GM23248 (cell line): ENCODE measurements at places on chromosomes 3 and 15. TPM values are rescaled to one million over a fixed set of nuclear protein-coding genes. Genes with fewer than 3 reads are reported as not detected.
A peak's percentile ranks its signal among the peaks of the same experiment; 100 is the strongest.

GRCh38 chr3:191997579-191998268, 536.8 kb downstream of the PYDC2 start:
- no peaks in the 10 kb centered on the region for H3K27me3 ChIP-seq
- no peak overlapping the region for H3K27ac ChIP-seq
- no peaks in the 10 kb centered on the region for H3K4me1 ChIP-seq
- no peak overlapping the region for H3K4me3 ChIP-seq
- DNase-seq = no peak

DNA sequence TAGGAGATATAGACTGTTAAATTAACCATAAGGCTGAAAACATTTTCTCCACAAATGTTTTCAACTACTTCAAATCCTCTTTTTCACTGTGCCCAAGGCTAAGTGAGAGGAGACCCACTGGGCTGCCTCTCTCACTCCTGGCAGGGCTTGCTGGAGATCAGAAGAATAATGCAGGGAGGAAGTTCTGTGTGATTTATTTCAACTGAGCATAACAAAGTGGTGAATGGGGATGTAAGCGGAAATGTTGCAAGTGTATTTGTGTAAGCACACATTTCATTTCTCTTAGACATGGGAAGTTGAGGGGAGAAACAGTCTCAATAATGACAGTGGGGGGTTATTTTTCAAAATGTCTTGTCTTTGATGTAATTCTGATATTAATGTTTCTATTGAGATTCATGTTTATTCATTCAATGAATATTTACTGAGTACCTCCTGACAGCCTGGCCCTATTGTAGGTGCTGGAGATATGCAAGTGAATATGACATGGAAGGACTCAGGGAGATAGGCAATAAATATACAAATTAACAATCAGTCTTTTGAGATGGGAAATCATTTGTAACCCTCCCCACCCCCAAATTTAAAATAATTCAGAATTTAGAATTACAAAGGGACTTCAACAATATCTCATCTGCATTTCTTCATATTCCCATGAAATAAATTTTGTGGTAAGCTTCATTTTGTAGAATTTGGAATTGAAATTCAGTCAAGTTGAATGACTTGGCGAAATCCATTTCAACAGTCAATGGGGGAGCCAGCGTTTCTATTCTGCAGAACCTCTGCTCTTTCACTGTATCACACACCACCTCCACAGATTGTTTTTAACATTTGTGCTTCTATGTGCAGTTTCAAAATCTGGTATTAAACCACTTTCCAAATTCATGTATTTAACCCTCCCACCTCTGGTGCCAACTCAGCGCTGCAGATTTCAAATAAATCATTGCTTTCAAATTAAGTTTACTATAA, 247.2 kb downstream of the SLC9A9 start:
- no peaks in the 10 kb centered on the region for H3K4me1 ChIP-seq
- no peak for DNase-seq
- no peaks in the 10 kb centered on the region for H3K27me3 ChIP-seq
- no peaks in the 10 kb centered on the region for H3K36me3 ChIP-seq
- no peak overlapping the region for H3K4me3 ChIP-seq

- H3K27me3 ChIP-seq = no peaks in the 10 kb centered on the region
- no peak overlapping the region for H3K4me3 ChIP-seq
- no peak for DNase-seq
- H3K4me1 ChIP-seq = peaks cover 48% of the 10 kb centered on the region
- H3K27ac ChIP-seq = peak overlapping the region; percentile 98
Observed at GRCh38 chr3:185658943-185659342, 72.8 kb downstream of the SENP2 start.

MUC20 gene
- not detected in 2 replicates for total RNA-seq

- 0 out of 2 replicates have a peak, but pooled peaks cover 3% of the 10 kb centered on the region for H3K27me3 ChIP-seq
- H3K27ac ChIP-seq = no peak overlapping the region
- H3K4me1 ChIP-seq = no peaks in the 10 kb centered on the region
- no peak for DNase-seq
- H3K4me3 ChIP-seq = no peak overlapping the region
Observed at GRCh38 chr3:186004209-186004608, 66.4 kb upstream of the TRA2B start.
